IMR-90 (cell line): ENCODE measurements at places on chromosomes 4 and X. TPM values are rescaled to one million over a fixed set of nuclear protein-coding genes. Genes with fewer than 3 reads are reported as not detected.

GRCh38 chrX:27924261-27924660 lies 57.0 kb downstream of the DCAF8L1 start:
- peak; percentile 6 for DNase-seq
- no peaks in the 10 kb centered on the region for H3K4me1 ChIP-seq
- H3K4me3 ChIP-seq, result no peak overlapping the region
- no peaks in the 10 kb centered on the region for H3K36me3 ChIP-seq

GRCh38 chrX:103613362-103613890 lies 5.7 kb downstream of the TCEAL3 start:
- peak; percentile 72 for DNase-seq
- H3K4me3 ChIP-seq, result no peak overlapping the region
- peaks cover 3% of the 10 kb centered on the region; the same call in 1 of the 2 replicates for H3K4me1 ChIP-seq
- H3K36me3 ChIP-seq, result peaks cover 7% of the 10 kb centered on the region
- no peaks in the 10 kb centered on the region for H3K27me3 ChIP-seq

- no peaks in the 10 kb centered on the region for H3K27me3 ChIP-seq
- no peaks in the 10 kb centered on the region for H3K4me1 ChIP-seq
- H3K36me3 ChIP-seq, result no peaks in the 10 kb centered on the region
- no peak for DNase-seq
- no peak overlapping the region for H3K4me3 ChIP-seq
These were observed 4.2 kb upstream of the NDST4 start for GRCh38 chr4:115117651-115118050.

- H3K36me3 ChIP-seq, result no peaks in the 10 kb centered on the region
- peaks cover 9% of the 10 kb centered on the region for H3K27me3 ChIP-seq
- H3K4me1 ChIP-seq, result peaks cover 7% of the 10 kb centered on the region
- DNase-seq, result peak; percentile 8
These were observed 44.4 kb downstream of the TSC22D3 start for GRCh38 chrX:107730991-107731766.

DNA sequence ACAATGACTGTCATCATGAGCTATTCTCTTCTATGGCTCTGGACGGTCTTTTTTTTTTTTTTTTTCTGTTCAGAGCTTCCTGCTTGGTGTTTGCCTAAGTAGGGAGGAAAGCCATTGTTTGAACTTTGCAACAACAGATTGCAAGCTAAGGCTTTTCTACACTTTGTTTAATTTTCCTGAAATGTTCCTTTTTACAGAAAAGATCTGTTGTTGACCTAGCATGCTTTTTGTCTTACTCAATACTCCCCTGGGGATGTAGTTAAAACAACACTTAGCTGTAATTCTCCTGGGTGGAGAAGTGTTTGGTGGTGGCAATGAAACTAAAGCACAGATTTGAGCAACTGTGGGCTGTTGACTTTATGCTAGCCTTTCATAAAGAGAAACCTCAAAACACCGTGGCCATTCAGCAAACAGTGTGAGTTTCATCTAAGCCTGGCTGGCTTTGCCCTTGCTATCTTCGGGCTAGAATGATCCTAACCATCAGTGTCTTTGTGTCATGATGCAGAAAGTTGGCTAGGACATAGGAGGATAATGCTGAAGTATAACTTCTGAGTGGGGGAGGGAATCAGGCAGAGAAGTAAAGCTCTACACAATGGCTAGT lies 110.5 kb downstream of the ANXA3 start:
- no peak overlapping the region for H3K4me3 ChIP-seq
- no peaks in the 10 kb centered on the region for H3K36me3 ChIP-seq
- peaks cover 5% of the 10 kb centered on the region; the same call in 1 of the 2 replicates for H3K4me1 ChIP-seq
- H3K27ac ChIP-seq, result peak overlapping the region; percentile 16; the same call in 1 of the 2 replicates
- peak; percentile 33 for DNase-seq
- H3K27me3 ChIP-seq, result no peaks in the 10 kb centered on the region

- H3K27me3 ChIP-seq, result peaks cover 1% of the 10 kb centered on the region
- H3K4me3 ChIP-seq, result no peak overlapping the region
- no peaks in the 10 kb centered on the region for H3K36me3 ChIP-seq
- no peak overlapping the region for H3K27ac ChIP-seq
These were observed 277.9 kb upstream of the KLF3 start for GRCh38 chr4:38386005-38386551.

DNA sequence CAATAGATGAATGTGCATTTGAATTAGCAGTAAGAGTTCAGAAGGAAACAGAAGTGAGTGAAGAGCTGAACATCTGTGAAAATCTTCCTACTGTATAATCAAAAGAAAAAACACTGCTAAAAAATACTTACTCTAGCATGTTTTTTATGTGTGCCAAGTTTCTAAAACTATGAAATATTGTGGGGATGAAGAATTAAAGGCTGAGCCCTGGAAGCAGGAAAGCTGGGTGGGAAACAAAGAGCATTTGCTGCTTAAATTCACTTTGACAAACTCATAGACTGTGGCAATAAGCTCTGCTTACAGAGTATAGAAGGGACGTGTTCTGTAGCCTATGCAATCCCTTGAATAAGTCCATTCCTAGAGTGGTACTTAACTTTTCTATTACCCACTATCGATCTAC lies 261.7 kb downstream of the ANKRD50 start:
- H3K27me3 ChIP-seq, result no peaks in the 10 kb centered on the region
- H3K27ac ChIP-seq, result no peak overlapping the region
- peaks cover 2% of the 10 kb centered on the region; the same call in 1 of the 2 replicates for H3K4me1 ChIP-seq
- H3K4me3 ChIP-seq, result no peak overlapping the region
- no peaks in the 10 kb centered on the region for H3K36me3 ChIP-seq
- DNase-seq, result no peak

GRCh38 chrX:116281106-116281505 lies 110.6 kb downstream of the AGTR2 start:
- H3K27ac ChIP-seq, result no peak overlapping the region
- no peak overlapping the region for H3K4me3 ChIP-seq
- no peaks in the 10 kb centered on the region for H3K36me3 ChIP-seq
- no peak for DNase-seq
- H3K4me1 ChIP-seq, result no peaks in the 10 kb centered on the region

DNA sequence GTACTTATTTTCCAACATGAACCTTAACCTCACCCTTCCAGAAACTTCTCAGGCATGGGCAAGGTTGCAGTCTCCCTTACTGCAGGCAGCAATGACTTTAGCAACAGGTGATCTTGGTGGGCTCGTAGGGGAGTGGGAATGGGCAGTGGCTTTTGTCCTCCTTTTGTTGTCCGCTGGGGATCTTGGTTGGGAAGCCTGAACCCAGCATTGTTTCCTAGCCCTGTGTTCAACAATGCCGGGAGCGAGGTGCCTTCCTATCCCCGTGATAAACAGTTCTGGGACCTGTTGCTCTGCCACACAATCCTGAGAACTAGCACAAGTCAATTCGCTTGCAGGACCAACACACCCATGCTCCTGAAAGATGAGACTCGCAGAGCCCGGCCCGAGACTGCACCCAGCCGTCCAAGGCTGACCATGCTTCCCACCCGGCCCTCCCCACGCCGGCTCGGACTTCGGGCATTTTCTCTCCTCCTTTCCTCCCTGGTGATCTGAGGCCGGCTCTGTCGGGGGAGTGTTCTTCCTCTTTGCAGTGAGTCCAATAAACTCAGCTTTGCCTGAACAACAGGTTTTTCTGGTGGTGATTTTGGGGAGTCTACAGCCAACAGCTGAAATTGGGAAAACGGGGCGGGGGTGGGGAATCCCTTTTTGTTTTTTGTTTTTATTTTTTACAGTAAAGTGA lies 20.2 kb downstream of the IRAK1 start:
- no peaks in the 10 kb centered on the region for H3K27me3 ChIP-seq
- H3K27ac ChIP-seq, result no peak overlapping the region
- no peak overlapping the region for H3K4me3 ChIP-seq
- H3K4me1 ChIP-seq, result peaks cover 2% of the 10 kb centered on the region
- DNase-seq, result no peak
- no peaks in the 10 kb centered on the region for H3K36me3 ChIP-seq

DNA sequence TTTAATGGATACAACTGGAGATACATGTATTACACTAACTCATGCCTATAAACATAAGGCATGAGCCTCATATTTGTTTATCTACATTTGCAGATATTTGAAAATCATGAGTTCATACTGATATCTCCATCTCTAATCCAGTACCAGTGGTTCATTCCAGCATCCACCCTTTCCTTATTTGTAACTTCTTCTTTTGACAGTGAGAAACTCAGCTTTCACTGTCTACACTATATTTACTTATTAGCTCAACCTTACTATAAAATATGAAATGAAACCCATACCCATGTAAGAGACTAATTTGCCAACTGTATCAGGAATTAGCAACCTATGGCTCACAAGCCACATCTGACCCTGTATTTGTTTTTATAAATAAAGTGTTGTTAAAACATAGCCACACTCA lies 161.9 kb upstream of the GPRIN3 start:
- H3K27ac ChIP-seq, result peak overlapping the region; percentile 33; the same call in 1 of the 2 replicates
- H3K4me3 ChIP-seq, result peak overlapping the region; percentile 20; the same call in 1 of the 2 replicates
- DNase-seq, result peak; percentile 11
- H3K4me1 ChIP-seq, result peaks cover 4% of the 10 kb centered on the region
- H3K36me3 ChIP-seq, result no peaks in the 10 kb centered on the region

- H3K36me3 ChIP-seq, result no peaks in the 10 kb centered on the region
- DNase-seq, result no peak
- peaks cover 63% of the 10 kb centered on the region for H3K27me3 ChIP-seq
- no peaks in the 10 kb centered on the region for H3K4me1 ChIP-seq
- no peak overlapping the region for H3K4me3 ChIP-seq
These were observed 53.3 kb downstream of the RTL5 start for GRCh38 chrX:72078411-72078810.

DNA sequence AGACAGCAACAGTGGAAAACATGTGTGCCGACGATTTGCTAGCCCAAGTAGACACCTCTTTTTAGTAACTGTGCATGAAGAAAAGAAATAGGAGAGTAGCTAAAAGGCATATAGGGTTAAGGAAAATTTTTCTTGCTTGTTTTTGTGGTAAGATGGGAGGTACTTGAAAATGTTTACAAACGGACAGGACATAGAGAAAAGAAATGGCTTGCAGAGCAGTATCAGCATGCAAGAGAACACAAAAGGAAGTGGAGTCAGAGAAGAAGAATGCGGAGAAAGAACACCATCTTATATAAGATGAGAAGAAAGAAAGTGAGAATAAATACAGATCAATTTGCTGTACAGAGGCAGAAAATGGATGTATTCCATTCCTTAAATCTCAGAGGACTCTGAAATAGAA lies 263.7 kb upstream of the ETNPPL start:
- H3K36me3 ChIP-seq, result no peaks in the 10 kb centered on the region
- no peak overlapping the region for H3K4me3 ChIP-seq
- H3K27ac ChIP-seq, result no peak overlapping the region
- peaks cover 3% of the 10 kb centered on the region for H3K4me1 ChIP-seq
- H3K27me3 ChIP-seq, result no peaks in the 10 kb centered on the region

DNA sequence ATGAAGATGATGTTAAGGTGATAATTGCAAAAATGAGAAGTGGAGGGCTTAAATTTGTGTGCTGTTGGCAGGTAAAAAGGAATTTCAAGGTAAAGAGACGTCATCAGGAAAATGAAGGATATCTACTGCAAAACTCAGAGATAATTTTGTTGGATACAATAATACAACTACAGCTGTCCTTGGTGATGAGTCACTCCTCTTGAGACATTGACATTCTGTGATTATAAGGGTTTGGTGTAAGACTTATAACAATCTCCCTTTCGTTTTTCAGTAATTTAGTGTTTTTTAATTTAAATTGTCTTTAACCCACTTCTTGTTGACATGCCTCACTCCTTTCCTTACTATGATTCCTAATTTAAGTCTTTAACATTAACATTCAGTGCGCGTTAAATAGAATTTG lies 1074.1 kb upstream of the SLIT2 start:
- DNase-seq, result peak; percentile 7
- no peaks in the 10 kb centered on the region for H3K27me3 ChIP-seq
- no peak overlapping the region for H3K4me3 ChIP-seq
- H3K27ac ChIP-seq, result no peak overlapping the region

DNA sequence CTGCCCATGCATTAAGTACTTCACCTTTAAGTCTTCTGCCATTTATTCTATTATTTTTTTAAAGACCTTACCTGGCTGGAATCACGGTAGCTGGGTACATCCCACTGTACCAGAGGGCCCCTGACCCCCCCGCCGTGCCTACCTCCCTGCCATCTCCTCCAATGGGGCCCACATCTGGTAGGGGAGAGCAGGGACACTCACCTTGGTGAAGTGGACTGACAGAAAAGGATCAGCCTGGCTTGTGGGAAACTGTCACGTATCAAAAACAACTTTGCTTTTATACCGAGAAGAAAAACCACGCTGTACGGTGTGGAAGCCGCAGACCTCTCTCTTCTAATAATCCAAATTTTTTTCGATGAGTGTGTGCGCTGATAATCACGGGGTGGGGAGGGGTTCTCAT lies at the start of gene FOXP3:
FOXP3 (minus strand) TSS at position 251 of the 400 bp plus-strand sequence. CDS start 6,205 bp downstream, outside the sequence.
- peaks cover 5% of the 10 kb centered on the region; the same call in 1 of the 2 replicates for H3K27me3 ChIP-seq
- H3K27ac ChIP-seq, result no peak within 1 kb of the TSS
- no peaks in the 10 kb centered on the region for H3K4me1 ChIP-seq
- no peak within 1 kb of the TSS for H3K4me3 ChIP-seq
- DNase-seq, result no peak
- H3K36me3 ChIP-seq, result no peaks in the 10 kb centered on the region

- H3K27me3 ChIP-seq, result no peaks in the 10 kb centered on the region; the same call in 1 of the 2 replicates
- no peaks in the 10 kb centered on the region for H3K36me3 ChIP-seq
- peak overlapping the region; percentile 86 for H3K4me3 ChIP-seq
- H3K4me1 ChIP-seq, result peaks cover 3% of the 10 kb centered on the region; the same call in 1 of the 2 replicates
- peak; percentile 83 for DNase-seq
- H3K27ac ChIP-seq, result peak overlapping the region; percentile 46
These were observed 3.2 kb downstream of the EFNB1 start for GRCh38 chrX:68832101-68832416.

DNA sequence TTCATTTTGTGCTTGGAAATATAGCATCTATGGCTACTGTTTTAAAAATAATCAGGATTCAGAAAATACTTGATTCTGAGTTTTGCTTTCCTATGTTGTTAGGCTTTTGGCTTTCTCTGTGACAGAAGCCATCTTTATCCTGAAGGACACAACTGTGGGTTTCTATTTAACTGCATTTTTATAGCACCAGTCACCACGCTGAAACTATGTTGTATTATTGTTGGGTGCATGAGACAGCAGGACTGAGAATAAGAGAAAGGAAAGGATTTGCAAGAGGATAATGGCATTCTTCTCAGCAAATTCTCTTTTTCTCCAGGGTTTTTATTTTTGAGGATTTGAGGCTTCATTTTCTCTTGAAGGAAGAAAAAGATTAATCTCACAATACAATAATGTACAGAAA lies 10.1 kb upstream of the NEUROG2 start:
- peak; percentile 59 for DNase-seq
- no peak overlapping the region for H3K4me3 ChIP-seq

- H3K4me3 ChIP-seq, result no peak overlapping the region
- no peaks in the 10 kb centered on the region for H3K27me3 ChIP-seq
- DNase-seq, result no peak
- no peak overlapping the region for H3K27ac ChIP-seq
These were observed 173.1 kb upstream of the SLIT2 start for GRCh38 chr4:20078644-20079043.

DNA sequence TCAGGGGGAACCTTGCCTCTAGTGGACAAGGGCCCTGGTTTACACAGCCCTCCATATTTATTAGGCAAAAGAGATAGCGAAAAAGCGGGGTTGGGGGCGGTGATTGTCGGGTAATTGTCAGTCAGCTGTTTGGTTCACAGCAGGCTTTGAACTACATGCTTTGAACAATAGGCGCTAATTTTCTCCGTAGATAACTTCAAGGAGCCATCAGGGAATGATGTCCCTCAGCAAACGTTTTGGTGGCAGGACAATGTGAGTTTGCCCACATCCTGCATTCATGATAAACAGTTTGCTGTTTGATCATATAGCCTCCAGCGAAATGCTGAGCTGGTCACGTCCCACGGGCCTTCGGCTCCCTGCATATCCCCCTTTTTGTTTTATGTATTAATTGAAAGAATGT lies 65.2 kb downstream of the KANTR start:
- no peaks in the 10 kb centered on the region for H3K4me1 ChIP-seq
- H3K36me3 ChIP-seq, result no peaks in the 10 kb centered on the region

Gene HTT
- 14.3 and 16.1 TPM in 2 replicates for total RNA-seq

Gene FGFR3
- 0.18 and 0.28 TPM in 2 replicates for total RNA-seq

Gene GLOD5
- not detected in 2 replicates for total RNA-seq

Gene SPATA18
- total RNA-seq, result 4.7 and 5.0 TPM in 2 replicates

Gene ITIH6
- not detected in 2 replicates for total RNA-seq

Gene HERC3
- 9.5 and 13.1 TPM in 2 replicates for total RNA-seq

Gene XKRX
- 0.83 and 0.90 TPM in 2 replicates for total RNA-seq
